ENCODE measurements at places on chromosomes 12 and 14.

DNA sequence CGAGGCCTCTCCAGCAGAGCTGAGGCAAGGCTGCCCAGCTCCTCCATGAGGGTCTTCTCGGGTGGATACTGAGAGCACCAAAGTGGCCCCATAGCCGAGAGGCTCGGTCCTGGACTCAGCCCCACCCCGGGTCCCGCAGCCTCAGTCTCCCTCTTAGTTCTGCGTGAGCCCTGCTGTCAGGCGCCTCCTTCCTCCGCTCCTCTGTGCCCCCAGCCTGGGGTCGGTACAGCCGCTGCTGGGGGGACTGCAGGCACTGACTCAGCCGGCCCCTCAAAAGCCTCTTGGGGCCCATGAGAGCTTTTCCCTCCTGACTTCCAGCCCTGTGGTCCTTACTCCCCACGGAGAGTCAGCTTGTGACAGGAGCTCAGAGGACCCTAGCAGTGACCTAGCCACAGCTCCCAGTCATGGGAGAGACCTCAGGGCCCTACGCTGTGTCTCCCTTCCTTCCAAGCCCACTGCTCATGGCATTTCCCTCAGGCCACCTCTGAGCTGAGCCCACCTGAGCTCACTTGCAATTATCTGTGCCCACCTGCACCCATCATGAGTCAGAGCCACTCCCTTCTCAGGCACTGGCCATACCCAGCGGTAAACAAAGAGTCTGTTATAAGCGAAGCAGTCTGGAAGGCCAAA, 295.0 kb upstream of the RTL1 start:
- DNase-seq: no peak

GRCh38 chr14:69666690-69667211, 55.4 kb downstream of the SUSD6 start:
- no peak for DNase-seq

GRCh38 chr12:38905480-38906351, at the start of gene CPNE8:
Gene CPNE8, minus strand, starts transcription at chr12:38905591. Its CDS starts 57 bp downstream, at chr12:38905534.
- peak; percentile 58 for DNase-seq

- peak; percentile 58 for DNase-seq
Observed at GRCh38 chr12:46523863-46524770, 151.5 kb upstream of the SLC38A2 start.

- peak; percentile 19 for DNase-seq
Observed at GRCh38 chr12:111546758-111547383, 52.2 kb downstream of the ATXN2 start.

DNA sequence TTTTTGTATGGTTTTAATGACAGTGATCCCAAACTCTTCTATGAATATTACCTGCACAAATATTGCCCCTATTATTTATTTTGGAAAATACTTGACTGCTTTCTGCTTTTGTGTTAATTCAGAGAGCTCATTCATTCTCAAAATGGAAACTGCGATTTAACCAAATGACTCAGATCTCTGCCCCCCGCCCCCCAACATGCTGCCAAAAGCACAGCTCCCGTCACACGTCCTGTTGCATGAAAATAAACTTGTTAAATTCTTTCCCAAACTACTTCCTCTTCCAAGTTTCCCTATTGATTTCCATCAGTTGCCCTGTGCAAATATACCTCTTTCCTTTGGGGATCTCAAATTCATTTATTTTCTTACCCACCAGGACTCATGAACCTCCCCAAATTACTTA, 18.0 kb upstream of the NRDE2 start:
- no peak for DNase-seq

DNA sequence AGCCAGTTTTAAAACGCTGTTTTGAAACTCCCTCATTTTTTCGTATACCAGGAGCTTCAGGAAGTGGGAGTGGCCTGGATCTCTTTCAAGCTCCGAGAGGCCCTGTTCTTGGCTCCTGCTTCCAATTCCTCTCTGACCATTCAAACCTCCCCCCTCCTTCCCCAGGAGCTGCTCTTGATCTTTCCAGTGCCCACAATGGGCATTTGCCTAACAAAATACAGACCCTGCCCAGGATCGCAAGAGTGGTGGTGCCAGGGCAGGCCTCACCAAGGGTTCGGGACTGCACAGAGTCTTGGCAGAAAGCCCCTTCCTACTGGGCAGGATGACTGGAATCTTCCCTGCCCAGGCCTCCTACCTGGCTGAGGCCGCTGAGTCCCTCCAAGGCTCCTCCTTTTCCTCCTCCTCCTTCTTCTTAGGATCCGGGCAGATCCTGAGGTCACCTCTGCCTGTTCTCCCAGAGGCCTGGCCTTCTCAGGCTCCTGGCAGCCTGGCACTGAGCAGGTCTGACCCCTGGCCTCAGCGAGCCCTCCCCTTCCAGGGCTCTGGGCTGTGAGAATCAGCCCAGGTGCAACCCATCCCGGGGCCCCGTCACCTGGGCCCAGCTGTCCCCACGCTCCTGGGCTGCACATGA, 46.9 kb upstream of the NOS1 start:
- DNase-seq: no peak

DNA sequence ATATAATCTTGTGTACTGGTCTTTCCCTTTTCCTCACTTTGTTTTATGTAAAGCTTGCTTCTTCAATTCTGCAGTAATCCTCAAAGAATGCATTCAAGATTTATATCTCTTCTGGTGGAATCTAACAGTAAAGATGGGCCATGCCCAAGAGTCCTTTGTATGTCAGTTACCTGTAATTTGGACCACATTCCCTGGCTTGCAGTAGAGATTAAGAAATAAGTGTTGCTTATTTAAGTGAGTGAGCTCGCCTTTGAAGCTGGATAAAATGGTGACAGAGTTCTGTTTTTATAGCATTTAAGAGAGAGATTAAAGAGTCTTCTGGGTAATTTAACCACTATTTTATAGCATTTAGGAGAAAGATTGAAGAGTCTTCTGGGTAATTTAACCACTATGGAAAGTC, 262.1 kb upstream of the ATP2B1 start:
- DNase-seq: no peak

DNA sequence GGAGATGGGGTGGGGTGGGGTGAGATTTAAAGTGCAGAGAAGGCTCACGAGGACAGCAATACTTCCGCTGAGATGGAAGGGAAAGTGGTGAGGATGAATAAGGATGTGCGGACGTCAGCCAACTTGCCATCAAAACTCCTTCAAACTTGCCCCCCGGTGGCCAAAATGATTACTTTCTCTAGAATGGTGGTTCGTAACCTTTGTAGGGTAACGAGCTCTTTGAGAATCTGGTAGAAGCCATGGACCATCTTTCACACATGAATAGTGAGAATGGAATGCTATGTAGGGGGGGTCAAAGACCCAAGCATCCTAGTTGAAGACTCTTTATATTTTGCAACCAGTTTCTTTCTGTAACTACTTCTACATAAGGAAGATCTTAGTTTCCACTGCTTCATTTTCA, 245.9 kb upstream of the DDHD1 start:
- no peak for DNase-seq

GRCh38 chr12:116544656-116545055, 14.5 kb upstream of the MAP1LC3B2 start:
- no peak for DNase-seq

GRCh38 chr12:4275870-4276301, 2.3 kb downstream of the CCND2 start:
- DNase-seq: no peak

DNA sequence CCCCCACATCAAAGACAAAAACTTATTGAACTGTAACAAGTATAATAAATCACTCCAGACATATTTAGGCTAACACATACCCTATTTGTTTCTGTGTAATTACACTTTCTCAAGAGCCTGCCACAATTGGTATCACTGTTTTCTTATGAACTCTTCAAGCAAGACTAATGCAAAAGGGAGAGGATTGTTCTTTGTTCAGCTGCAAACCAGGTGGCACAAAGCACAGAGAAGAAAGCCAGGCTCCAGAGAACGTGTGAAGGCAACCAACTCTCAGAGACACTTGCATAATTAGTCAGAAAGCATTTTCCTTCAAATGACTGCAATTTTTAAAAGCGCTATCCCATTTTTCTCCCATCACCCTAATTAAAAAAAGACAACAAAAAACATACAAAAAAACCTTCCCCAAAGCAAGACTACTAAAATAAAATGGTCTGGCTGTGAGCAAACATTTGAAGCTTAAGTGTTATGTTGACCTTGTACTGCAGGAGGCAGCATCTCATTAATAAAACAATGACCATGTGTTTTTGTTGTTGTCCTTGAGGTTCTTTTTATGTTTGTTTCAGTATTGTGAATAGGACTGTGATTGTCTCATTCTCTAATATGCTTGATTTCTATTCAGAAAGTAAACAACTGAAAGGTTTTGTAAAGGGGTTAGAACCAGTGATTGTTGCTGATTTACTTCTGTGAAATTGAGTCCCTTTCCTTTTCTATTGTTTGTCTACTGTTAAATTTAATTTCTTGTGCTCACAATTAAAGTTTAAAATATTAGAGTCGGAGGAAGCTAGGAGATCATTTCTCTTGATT, 452.7 kb upstream of the PDE3A start:
- DNase-seq: no peak

- peak; percentile 53 for DNase-seq
Observed at GRCh38 chr14:30375296-30375892, 183.6 kb upstream of the G2E3 start.

GRCh38 chr14:55706893-55707292, 126.9 kb downstream of the KTN1 start:
- DNase-seq: no peak

DNA sequence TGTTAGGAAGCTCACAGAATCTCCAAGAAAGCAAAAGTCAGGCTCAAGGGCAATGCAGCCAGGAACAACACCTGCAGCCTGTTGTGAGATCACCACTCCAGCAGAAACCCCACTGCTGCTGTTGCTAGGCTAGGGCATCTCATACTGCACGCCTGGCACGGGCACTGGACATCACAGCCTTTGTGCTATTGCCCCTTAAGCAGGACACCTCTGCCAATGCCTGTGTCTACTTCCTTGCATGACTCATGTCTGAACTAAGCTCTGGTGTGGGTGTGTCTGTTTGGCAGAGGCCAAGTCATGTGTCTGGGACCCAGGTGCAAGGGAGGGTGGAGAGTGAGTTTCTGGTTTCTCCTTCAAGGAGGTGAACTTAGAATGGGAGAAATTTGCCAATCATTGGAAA, 10.0 kb upstream of the DDX47 start:
- DNase-seq: peak; percentile 48

Data from CD4-positive, alpha-beta T cell treated with Interleukin-21 for 1 hour (primary cell).